Ascending aorta (tissue), 2 donors: ENCODE measurements at places on chromosomes 12 and 14. TPM values are rescaled to one million over a fixed set of nuclear protein-coding genes. Genes with fewer than 3 reads are reported as not detected.

Gene LRRC10
- total RNA-seq, result not detected

Gene EML5
- 0.21 TPM for total RNA-seq

Gene SLC2A13
- total RNA-seq, result 23.5 TPM

Gene NEUROD4
- total RNA-seq, result not detected

Gene LRCOL1
- total RNA-seq, result not detected

Gene PIWIL1
- total RNA-seq, result not detected

Gene SELPLG
- 2.6 TPM for total RNA-seq

Gene IFI27
- 209 TPM for total RNA-seq

Gene RFC5
- total RNA-seq, result 5.2 TPM

Gene KCNC2
- not detected for total RNA-seq

Gene CLEC1B
- total RNA-seq, result not detected

Gene SLC6A15
- total RNA-seq, result not detected

Gene LLPH
- 0.21 TPM for total RNA-seq

Gene UBR7
- 8.3 TPM for total RNA-seq

Gene STYK1
- total RNA-seq, result 0.21 TPM

Gene FAM222A
- 3.3 TPM for total RNA-seq

Gene RIMBP2
- not detected for total RNA-seq

Gene NDUFA12
- total RNA-seq, result 15.1 TPM

Gene SPIC
- total RNA-seq, result not detected

Gene VWF
- total RNA-seq, result 1,026 TPM

Gene STAT6
- total RNA-seq, result 188 TPM

Gene SLC22A17
- 89.7 TPM for total RNA-seq

Gene ATF1
- total RNA-seq, result 6.8 TPM

Gene RNFT2
- total RNA-seq, result 0.21 TPM

Gene AKAP5
- total RNA-seq, result 0.11 TPM

Gene CLEC9A
- total RNA-seq, result not detected
